ENCODE measurements at places on chromosomes 13 and 19.
A peak's percentile ranks its signal among the peaks of the same experiment; 100 is the strongest.

DNA sequence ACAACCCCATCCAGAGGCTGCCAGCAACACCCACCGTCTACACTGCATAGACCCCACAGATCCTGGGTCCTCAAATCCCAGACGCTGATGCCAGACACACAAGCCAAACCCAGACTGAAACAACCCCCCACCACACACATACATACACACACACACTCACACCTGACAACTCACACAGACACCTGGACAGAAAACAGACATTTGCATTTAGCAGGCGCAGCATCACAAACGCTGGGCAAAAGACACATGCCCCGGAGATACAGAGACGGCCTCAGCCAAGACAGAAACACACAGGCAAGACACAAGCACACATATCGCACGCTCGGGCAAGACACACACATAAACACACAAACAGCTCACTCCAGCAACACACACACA is 1.3 kb downstream of the BBC3 start:
- peaks cover 25% of the 10 kb centered on the region for H3K27me3 ChIP-seq
- DNase-seq, result peak; percentile 40
- no peaks in the 10 kb centered on the region for H3K36me3 ChIP-seq
- no peak overlapping the region for H3K4me3 ChIP-seq
- no peak overlapping the region for H3K27ac ChIP-seq

DNA sequence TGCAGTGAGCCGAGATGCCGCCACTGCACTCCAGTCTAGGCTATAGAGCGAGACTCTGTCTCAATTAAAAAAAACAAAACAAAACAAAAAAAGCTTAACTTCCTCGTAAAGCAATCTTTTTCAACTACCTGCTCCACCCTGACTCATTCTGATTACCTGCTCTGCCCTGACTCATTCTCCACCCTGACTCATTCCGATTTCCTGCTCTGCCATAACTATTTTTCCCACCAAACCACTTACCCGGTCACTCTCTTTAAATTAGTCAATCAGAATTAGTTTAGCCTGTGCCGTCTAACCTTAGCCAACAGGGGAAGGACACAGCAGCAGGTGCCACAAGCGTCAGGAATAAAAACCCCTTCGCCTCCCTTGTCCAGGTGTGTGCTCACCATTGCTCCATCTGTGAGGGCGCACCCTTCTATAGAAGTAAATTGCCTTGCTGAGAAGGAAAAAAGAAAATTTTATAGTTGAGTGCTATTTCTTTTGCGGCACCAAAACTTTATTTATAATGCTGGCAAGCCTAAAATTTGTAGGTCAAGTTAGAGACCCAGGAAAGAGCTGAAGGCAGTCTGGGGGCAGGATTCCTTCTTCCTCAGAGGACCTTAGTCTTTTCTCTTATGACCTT is 1.7 kb upstream of the IFT88 start:
- H3K4me3 ChIP-seq, result peak overlapping the region; percentile 64
- H3K4me1 ChIP-seq, result peaks cover 14% of the 10 kb centered on the region
- no peak for DNase-seq
- H3K27me3 ChIP-seq, result peaks cover 6% of the 10 kb centered on the region
- peak overlapping the region; percentile 48 for H3K27ac ChIP-seq

DNA sequence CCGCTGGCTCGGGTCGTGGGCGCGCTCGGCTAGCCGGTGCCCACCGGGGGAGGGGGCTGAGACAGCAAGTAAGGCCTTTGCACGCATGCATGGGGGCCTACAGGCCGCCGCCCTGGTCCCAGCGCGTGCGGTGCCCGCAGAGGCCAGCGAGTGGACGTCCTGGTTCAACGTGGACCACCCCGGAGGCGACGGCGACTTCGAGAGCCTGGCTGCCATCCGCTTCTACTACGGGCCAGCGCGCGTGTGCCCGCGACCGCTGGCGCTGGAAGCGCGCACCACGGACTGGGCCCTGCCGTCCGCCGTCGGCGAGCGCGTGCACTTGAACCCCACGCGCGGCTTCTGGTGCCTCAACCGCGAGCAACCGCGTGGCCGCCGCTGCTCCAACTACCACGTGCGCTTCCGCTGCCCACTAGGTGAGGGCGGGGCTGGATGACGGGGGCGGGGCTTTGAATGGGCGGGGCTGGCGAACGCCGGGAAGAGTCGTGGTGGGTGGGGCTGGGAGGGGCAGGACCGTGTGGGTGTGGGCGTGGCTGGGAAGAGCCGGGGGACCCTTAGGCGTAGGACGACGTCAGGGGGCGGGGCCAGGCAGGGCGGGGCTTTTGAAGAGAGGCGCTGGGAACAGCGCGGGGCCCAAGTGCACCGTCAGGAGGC is 2.1 kb downstream of the CILP2 start:
- DNase-seq, result peak; percentile 47
- H3K4me3 ChIP-seq, result peak overlapping the region; percentile 73
- H3K4me1 ChIP-seq, result peaks cover 27% of the 10 kb centered on the region
- H3K27ac ChIP-seq, result no peak overlapping the region

- no peak overlapping the region for H3K27ac ChIP-seq
- peaks cover 27% of the 10 kb centered on the region for H3K4me1 ChIP-seq
- H3K27me3 ChIP-seq, result peaks cover 4% of the 10 kb centered on the region
- no peak for DNase-seq
- H3K36me3 ChIP-seq, result peaks cover 3% of the 10 kb centered on the region
Measured at GRCh38 chr19:45884682-45885555, 1.0 kb downstream of the IRF2BP1 start.

DNA sequence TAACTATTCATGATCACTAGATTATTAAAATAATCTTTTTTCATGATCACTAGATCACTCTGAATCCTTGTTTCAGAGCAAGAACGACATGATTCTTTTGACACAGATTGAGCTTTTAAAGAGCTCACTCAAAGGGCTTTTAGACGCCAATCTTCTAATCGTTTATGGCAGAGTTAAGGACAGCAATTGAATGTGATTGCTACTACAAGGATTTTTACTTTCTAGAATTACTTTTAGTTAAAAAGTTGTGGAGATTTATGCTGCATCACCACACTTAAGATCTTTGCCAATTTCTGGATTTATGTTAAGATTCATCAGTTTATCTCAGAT is 1.3 kb downstream of the EXOSC8 start:
- H3K36me3 ChIP-seq, result no peaks in the 10 kb centered on the region
- H3K27ac ChIP-seq, result peak overlapping the region; percentile 99
- no peak for DNase-seq
- peaks cover 36% of the 10 kb centered on the region for H3K27me3 ChIP-seq
- peak overlapping the region; percentile 97 for H3K4me3 ChIP-seq
- peaks cover 38% of the 10 kb centered on the region for H3K4me1 ChIP-seq

- H3K4me1 ChIP-seq, result peaks cover 14% of the 10 kb centered on the region
- peak; percentile 30 for DNase-seq
- H3K36me3 ChIP-seq, result no peaks in the 10 kb centered on the region
- peaks cover 14% of the 10 kb centered on the region for H3K27me3 ChIP-seq
- no peak overlapping the region for H3K27ac ChIP-seq
Measured at GRCh38 chr13:74550039-74550438, 415.8 kb upstream of the KLF12 start.

DNA sequence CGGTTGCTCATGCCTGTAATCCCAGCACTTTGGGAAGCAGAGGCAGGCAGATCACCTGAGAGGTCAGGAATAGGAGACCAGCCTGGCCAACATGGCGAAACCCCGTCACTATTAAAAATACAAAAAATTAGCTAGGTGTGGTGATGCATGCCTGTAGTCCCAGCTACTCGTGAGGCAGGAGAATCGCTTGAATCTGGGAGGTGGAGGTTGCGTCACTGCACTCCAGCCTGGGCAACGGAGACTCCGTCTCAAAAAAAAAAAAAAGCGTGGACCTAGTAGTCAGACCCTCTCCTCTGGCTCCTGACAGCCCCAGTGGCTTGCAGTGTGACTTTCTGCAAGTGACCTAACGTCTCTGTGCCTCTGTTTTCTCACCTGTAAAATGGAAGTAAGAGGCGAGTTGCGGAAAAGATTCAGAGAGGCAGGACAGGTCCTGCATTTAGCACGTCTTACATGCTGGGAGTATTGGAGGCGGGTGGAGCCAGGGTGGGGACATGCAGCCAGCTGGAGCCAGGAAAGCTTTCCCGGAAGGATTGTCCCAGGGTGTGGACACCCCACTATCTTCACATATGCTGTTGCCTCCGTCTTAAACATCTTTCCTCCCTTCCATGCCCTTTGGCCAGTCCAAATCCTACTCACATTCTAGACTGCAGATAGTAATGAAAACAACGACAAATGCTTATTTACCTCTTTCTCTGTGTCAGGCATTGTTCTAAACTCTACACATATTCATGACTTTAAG is 2.9 kb downstream of the TUBB4A start:
- no peaks in the 10 kb centered on the region for H3K4me1 ChIP-seq
- H3K27ac ChIP-seq, result no peak overlapping the region
- no peak overlapping the region for H3K4me3 ChIP-seq
- H3K27me3 ChIP-seq, result peaks cover 8% of the 10 kb centered on the region
- peaks cover 4% of the 10 kb centered on the region for H3K36me3 ChIP-seq
- no peak for DNase-seq

GRCh38 chr19:16135430-16136127 is 7.9 kb upstream of the HSH2D start:
- peak overlapping the region; percentile 10 for H3K4me3 ChIP-seq
- DNase-seq, result no peak

GRCh38 chr19:55599842-55600661 is at the start of gene ZNF524:
ZNF524 (plus strand) TSS chr19:55600288; CDS start chr19:55602113, 1,825 bp downstream.
- peak; percentile 89 for DNase-seq
- H3K27ac ChIP-seq, result peak within 1 kb of the TSS; percentile 99
- H3K27me3 ChIP-seq, result peaks cover 12% of the 10 kb centered on the region
- peaks cover 10% of the 10 kb centered on the region for H3K36me3 ChIP-seq
- H3K4me3 ChIP-seq, result peak within 1 kb of the TSS; percentile 99
- H3K4me1 ChIP-seq, result peaks cover 33% of the 10 kb centered on the region

DNA sequence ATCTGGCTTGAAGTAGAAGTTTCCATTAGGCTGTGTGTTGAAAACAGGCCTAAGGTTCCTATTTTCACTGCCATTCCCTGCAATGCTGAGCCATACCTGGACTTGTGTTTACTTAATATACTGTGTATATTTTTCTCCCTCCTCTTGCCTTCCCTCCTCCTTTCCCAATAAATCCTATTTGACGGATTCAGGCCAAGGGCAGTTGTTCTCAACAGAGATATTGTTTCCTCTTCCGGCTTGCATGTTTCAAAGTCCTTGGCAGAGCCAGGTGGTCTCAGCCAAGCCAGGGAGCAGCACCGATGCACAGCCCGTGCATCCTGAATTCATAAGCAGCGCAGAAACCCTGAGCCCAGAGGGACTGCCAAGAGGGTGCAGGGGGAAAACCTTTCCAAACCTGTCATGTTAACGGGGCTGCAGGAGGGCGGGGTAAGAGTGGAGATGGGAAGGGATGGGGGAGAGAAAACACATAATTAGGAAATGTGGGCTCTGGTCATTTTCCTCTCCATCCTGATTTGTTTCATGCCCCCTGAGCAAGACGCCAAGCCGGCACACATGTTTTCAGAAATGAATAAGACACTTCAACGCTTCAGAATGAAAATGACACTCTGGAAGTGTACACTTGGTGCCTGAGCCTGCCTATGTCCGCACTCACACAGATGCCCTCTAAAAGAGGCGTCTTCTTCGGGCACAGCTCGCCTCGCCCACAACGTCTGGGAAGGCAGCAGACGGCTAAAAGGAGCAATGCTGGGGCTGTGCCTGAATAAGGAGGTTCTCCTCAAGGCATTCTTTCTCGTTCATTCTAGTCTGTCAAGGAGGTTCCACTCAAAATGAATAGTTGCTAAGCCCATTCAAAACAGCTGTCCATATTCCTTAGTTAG is 149.3 kb upstream of the UBL3 start:
- DNase-seq, result no peak
- H3K4me1 ChIP-seq, result no peaks in the 10 kb centered on the region
- no peak overlapping the region for H3K4me3 ChIP-seq

DNA sequence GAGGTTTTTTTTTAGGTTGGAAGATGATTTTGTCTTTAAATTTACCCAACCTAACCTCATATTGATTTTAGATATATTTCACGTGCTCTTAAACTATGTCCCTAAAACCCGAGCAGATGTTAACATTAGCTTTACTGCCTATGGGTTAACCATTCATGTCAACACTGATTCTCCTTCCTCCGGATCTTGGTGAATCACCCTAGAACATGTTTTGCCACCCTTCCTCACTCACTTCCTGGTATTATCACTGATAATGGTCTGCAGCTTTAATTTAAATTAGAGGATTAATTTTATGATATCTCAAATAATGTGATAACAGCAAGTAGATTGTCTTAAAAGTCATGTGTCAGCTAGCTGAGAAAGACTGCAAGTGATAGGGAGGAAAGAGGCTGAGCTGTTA is 31.9 kb downstream of the HTR2A start:
- H3K4me3 ChIP-seq, result no peak overlapping the region
- H3K27me3 ChIP-seq, result no peaks in the 10 kb centered on the region
- no peak overlapping the region for H3K27ac ChIP-seq

DNA sequence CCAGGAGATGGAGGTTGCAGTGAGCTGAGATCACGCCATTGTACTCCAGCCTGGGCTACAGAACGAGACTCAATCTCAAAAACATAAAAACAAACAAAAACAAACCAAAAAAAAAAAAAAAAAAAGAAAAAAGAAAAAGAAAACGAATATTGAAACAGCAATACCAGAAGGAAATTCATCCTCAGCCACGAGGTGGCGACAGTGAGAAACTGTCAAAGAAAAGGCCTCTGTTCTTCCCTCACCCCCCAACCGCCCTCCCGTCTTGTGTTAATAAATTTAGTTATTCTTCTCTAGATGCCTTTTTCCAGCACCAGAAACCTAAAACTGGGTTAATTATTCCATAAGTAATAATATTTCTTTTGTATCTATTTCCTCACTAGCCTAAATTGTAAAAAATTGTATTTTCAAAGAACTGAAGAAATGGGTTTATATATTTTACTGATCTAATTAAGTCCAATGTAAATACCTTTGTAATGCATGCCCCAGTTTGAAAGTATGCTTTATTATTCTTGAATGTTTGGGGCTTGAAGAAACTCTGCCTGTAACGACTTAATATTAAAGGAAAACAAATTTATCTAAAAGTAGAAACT is 38.6 kb downstream of the LIG4 start:
- no peak for DNase-seq
- H3K4me1 ChIP-seq, result no peaks in the 10 kb centered on the region
- H3K27me3 ChIP-seq, result peaks cover 7% of the 10 kb centered on the region
- H3K4me3 ChIP-seq, result no peak overlapping the region
- no peaks in the 10 kb centered on the region for H3K36me3 ChIP-seq
- no peak overlapping the region for H3K27ac ChIP-seq

DNA sequence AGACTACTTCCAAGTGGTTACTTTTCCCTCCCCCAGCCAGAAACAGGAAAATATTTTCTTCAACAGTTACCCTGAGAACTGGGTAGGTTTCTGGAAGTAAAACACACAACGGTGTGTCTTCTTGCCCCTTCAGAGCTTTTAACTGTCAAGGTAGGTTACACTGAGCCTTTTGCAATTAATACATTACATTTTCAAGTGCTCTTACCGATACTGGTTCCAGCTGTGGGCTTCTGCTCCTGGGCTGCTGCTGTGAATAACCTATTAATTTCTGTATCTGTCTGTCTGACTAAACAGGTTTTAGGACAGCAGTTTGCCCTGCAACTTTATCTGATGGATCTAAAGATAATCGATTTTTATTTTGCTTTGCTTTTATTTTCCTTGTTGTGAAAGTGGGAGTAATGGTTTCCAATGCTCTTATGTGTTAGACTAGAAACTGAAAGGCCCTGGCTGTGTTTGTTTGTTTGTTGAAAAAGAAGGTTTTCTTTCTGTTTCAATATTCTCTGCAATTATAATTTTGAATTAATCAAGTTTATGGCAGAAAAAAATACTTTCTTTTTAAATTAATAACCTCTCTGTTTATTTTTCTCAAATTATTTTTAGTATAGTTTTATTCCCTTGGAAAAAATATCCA is 196.7 kb upstream of the SLITRK6 start:
- no peak overlapping the region for H3K4me3 ChIP-seq
- DNase-seq, result no peak
- no peaks in the 10 kb centered on the region for H3K36me3 ChIP-seq
- H3K4me1 ChIP-seq, result no peaks in the 10 kb centered on the region

Measured in immature natural killer cell (primary cell).